ENCODE measurements at places on chromosomes 12 and 14.

DNA sequence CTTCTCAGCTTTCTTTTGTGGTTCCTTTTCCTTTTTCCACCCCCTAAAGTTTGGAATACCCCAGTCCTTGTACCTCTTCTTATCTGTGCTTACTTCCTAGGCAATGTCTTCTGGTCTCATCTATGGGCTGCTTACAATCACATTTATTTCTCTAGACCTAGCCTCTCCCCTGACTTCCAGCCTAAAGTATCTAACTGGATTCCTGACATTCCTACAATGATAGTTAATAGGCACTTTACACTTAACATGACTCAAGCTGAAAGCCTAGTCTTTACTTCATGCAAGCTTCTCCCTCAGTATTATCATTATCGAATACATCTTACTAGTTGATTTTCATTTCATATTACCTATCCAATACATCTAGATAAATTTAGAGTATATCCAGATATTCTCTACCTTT, 21.2 kb downstream of the CLECL1 start:
- H3K27me3 ChIP-seq = no peaks in the 10 kb centered on the region
- H3K36me3 ChIP-seq = no peaks in the 10 kb centered on the region
- H3K27ac ChIP-seq = no peak overlapping the region
- no peak overlapping the region for H3K4me3 ChIP-seq
- peaks cover 42% of the 10 kb centered on the region for H3K4me1 ChIP-seq

DNA sequence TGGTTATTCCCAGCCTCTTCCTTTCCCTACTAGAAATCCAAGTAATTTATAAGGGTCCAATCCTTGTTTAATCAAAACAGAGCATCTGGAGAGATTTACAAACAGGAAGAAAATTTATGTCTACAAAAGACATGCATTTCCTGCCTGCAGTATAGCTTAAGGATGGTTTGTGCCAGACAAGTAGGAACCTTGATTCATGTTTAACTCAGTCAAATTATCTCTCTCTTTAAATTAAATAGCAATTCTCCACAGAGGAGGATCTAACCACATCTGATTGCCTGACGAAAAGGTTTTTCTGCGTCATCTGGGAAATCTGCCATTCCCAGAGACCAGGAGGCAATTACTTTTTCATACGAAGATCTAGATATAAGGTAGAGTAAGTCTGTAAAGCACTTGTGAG, 105.2 kb downstream of the ZFC3H1 start:
- no peaks in the 10 kb centered on the region for H3K27me3 ChIP-seq
- no peak overlapping the region for H3K4me3 ChIP-seq
- H3K36me3 ChIP-seq = no peaks in the 10 kb centered on the region

GRCh38 chr12:22361785-22362184, 27.3 kb upstream of the ST8SIA1 start:
- no peak overlapping the region for H3K4me3 ChIP-seq
- no peak for DNase-seq
- no peaks in the 10 kb centered on the region for H3K27me3 ChIP-seq
- H3K4me1 ChIP-seq = no peaks in the 10 kb centered on the region
- H3K36me3 ChIP-seq = no peaks in the 10 kb centered on the region

DNA sequence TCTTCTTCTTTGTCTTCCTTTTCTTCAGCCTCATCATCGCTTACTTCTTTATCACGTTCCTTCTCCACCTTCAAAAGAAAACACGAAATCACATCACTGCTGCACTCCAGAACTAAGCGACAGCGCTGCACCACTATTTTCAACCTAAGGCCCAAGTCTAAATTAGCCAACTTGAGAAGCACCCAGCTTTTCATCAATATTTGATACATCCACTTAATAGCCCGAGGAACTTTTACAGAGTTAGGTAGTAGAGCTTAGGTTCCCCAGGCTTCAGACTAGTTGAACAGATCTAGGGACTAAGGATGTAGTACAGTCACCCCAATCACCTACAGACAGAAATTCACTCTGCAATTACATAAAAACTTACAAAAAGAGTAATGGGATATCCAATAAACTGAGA, 1.9 kb downstream of the HSP90AA1 start:
- peaks cover 4% of the 10 kb centered on the region for H3K36me3 ChIP-seq
- H3K27me3 ChIP-seq = no peaks in the 10 kb centered on the region
- 0 out of 2 replicates have a peak, but pooled peaks cover 5% of the 10 kb centered on the region for H3K4me1 ChIP-seq
- peak overlapping the region; percentile 67 for H3K4me3 ChIP-seq
- no peak for DNase-seq

DNA sequence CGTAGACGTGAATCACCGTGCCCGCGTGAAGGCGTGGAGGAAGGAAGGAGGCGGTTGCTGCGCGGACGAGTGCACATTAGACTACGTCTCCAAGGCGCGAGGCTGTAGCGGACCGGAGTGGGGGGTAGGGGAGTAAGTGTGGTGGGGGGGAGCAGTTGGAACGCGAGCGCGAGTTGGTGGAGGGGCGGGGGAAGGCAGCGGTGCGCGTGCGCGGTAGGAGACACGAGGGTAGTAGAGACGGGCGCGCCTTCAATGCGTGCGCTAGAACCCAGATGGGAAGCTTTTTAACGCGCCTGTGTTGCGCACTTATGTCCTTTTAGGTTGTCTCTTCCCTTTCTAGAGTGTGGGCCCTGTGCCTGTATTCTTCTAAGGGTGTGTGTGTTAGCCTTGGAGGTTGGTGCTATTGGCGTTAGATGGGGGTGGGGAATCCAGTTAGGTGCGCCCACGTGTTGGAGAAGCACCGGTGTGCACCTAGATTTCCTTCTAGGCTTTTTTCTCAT, 604 bp downstream of the EIF4B start:
- H3K36me3 ChIP-seq = peaks cover 7% of the 10 kb centered on the region
- H3K4me1 ChIP-seq = peaks cover 16% of the 10 kb centered on the region
- peak overlapping the region; percentile 96 for H3K27ac ChIP-seq
- DNase-seq = peak; percentile 83
- H3K27me3 ChIP-seq = no peaks in the 10 kb centered on the region

DNA sequence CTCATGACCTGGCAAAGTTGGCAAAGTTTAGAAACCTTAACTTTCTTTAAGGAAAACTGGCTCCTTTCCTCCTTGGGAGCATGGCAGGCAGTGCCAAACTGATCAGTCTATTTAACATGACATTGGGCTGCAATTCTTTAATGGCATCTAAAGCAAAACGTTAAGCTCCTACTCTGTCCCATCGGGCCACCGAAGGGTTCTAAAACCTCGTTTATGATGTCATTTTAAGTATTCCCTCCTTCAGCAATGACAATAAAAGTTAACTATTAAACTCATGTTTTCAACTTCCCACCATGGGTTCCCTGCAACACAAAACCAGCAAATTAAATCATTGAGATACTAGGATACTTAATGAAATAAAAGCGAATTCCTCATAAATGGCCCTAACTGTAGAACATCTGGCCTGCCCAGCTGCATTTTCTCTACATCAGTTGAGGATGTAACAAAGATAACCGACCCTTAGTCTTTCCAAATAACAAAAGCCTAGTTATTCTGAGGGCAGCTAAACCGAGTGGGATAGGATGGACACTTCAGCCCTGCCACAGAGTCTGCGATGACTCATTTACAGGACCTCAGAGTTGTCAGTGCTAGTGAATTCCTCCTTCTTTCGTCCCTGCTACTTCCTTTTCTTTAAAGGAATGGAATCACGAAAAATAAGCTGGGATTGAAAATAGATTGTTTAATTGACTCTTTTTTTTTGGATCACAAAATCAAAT, 34.5 kb upstream of the RIC8B start:
- H3K4me1 ChIP-seq = no peaks in the 10 kb centered on the region
- no peak overlapping the region for H3K4me3 ChIP-seq
- no peak overlapping the region for H3K27ac ChIP-seq
- no peaks in the 10 kb centered on the region for H3K36me3 ChIP-seq
- no peak for DNase-seq

DNA sequence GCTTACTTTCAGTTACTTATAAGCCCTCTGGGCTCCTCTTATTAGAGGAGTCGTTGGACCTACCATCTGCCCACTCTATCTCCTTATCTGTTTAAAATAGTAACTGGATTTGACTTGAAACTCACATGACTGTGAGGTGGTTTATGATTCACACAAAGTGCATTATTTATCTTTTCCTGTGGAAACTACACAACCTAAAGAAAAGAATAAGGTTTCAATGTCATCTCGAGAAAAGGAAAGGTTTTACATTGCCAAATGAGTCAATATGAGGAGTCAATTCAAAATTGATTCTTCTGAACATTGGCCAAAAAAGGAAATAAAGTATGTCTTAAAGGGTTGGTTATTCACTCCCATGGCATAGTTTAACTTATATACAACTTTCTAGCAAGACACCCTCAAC, 225.0 kb upstream of the G2E3 start:
- no peaks in the 10 kb centered on the region for H3K36me3 ChIP-seq
- no peak overlapping the region for H3K4me3 ChIP-seq
- H3K27me3 ChIP-seq = no peaks in the 10 kb centered on the region
- H3K4me1 ChIP-seq = 0 out of 2 replicates have a peak, but pooled peaks cover 9% of the 10 kb centered on the region
- DNase-seq = no peak

DNA sequence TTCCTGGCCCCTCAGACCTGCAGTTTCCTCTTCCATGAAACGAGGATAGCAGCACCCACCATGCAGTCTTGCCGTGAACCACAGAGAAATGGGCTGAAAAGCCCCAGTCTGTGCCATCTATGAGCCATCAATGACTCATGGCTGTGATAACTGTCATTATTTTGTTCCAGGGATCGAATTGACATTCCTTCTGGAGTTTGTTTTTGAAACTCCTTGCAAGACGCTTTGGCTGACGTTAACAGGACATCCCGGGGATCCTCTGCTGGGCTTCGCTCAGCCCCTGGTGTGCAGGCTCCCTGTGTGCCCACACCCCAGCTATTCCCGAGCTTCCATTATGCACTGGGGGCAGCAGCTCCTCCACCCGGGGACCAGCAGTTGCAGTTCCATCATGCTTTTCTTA, 33.8 kb downstream of the MMAB start:
- DNase-seq = no peak
- no peaks in the 10 kb centered on the region for H3K27me3 ChIP-seq
- H3K27ac ChIP-seq = no peak overlapping the region
- H3K4me1 ChIP-seq = no peaks in the 10 kb centered on the region
- no peaks in the 10 kb centered on the region for H3K36me3 ChIP-seq
- H3K4me3 ChIP-seq = no peak overlapping the region

- H3K4me1 ChIP-seq = no peaks in the 10 kb centered on the region
- no peak overlapping the region for H3K4me3 ChIP-seq
- DNase-seq = no peak
- H3K27ac ChIP-seq = no peak overlapping the region
Observed at GRCh38 chr12:45615268-45615667, 114.2 kb upstream of the ARID2 start.

DNA sequence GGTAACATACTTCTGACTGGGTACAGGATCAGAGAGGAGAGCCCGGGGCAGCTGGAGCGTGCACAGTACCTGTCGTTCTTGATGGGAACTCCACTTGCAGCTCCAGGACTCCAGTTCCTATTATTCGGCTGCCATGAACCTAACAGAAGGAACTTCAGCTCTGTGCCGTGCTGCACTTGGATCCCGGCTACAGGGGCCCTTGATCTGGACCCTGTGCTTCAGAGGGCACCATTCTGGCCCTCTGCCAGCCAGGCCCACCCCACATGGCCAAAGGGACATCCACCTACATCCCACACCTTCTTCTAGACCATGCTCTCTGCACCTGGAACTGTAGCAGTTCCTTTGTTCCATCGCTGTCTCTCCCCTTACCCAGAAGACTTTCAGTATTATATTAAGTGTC, 58.2 kb downstream of the PAX9 start:
- H3K27me3 ChIP-seq = no peaks in the 10 kb centered on the region
- no peak overlapping the region for H3K4me3 ChIP-seq
- no peaks in the 10 kb centered on the region for H3K4me1 ChIP-seq
- no peak overlapping the region for H3K27ac ChIP-seq
- no peaks in the 10 kb centered on the region for H3K36me3 ChIP-seq
- DNase-seq = no peak

DNA sequence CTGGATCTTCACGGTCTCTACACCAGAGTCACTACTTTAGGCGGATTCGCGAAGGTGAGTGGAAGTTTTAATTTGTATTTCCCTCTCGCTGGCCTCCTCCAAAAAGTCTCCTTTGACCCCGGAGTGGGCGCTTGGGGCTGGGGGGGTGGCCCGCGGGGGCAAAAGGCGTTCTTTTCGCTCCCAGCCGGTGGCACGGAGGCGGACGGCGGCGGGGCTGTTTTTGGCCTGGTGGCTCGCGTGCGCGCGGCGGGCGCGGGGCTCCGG, 510 bp downstream of the ARID2 start:
- H3K27ac ChIP-seq = peak overlapping the region; percentile 95
- peak overlapping the region; percentile 70 for H3K4me3 ChIP-seq
- DNase-seq = peak; percentile 52
- no peaks in the 10 kb centered on the region for H3K27me3 ChIP-seq
- H3K36me3 ChIP-seq = peaks cover 2% of the 10 kb centered on the region

DNA sequence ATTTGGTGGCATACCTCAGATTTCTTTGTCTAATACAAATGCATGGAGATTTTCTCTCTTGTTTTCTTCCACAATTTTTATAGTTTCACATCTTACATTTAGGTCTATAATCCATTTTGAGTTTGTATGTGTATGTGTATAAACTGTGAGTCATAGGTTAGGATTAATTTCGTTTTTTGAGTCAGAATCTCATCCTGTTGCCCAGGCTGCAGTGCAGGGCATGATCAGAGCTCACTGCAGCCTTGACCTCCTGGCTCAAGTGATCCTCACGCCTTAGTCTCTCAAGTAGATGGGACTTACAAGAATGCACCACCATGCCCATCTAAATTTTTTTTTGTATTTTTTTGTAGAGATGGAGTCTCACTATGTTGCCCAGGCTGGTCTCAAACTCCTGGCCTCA, 71.6 kb downstream of the OTOGL start:
- H3K27ac ChIP-seq = no peak overlapping the region
- DNase-seq = no peak
- H3K4me3 ChIP-seq = no peak overlapping the region

GRCh38 chr12:98373025-98373554, 142.3 kb upstream of the TMPO start:
- no peaks in the 10 kb centered on the region for H3K36me3 ChIP-seq
- H3K27ac ChIP-seq = no peak overlapping the region
- peak; percentile 45 for DNase-seq
- H3K4me3 ChIP-seq = no peak overlapping the region

GRCh38 chr12:118059341-118060191, 1.4 kb downstream of the WSB2 start:
- no peaks in the 10 kb centered on the region for H3K4me1 ChIP-seq
- no peak overlapping the region for H3K4me3 ChIP-seq
- no peaks in the 10 kb centered on the region for H3K27me3 ChIP-seq
- H3K36me3 ChIP-seq = no peaks in the 10 kb centered on the region
- DNase-seq = no peak
- no peak overlapping the region for H3K27ac ChIP-seq

DNA sequence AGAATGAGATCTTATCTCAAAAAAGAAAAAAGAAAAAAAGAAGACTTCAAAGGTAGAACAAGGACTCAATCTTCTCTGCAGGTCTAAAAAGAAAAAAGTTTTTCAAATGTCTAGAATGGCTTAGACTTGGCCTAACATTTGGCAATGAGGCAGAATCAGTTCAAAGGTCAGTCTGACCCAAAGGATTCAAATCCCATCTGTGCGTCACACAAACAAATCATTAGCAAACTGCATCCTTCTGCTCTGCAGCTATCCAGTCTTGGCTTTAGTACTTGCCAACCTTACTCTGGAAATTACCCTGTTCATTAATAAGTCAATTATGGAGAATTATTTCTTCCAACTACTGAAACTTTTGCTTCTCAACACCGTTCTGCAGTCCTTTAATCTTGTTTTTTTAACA, 3.1 kb downstream of the YAF2 start:
- H3K27me3 ChIP-seq = no peaks in the 10 kb centered on the region
- DNase-seq = no peak
- peaks cover 25% of the 10 kb centered on the region for H3K4me1 ChIP-seq
- H3K4me3 ChIP-seq = no peak overlapping the region
- H3K36me3 ChIP-seq = no peaks in the 10 kb centered on the region
- no peak overlapping the region for H3K27ac ChIP-seq

GRCh38 chr14:52021957-52022600, 32.7 kb downstream of the RTRAF start:
- H3K36me3 ChIP-seq = no peaks in the 10 kb centered on the region
- H3K27me3 ChIP-seq = no peaks in the 10 kb centered on the region
- no peak overlapping the region for H3K4me3 ChIP-seq
- H3K27ac ChIP-seq = no peak overlapping the region
- no peaks in the 10 kb centered on the region for H3K4me1 ChIP-seq
- DNase-seq = no peak

Measured in MM.1S (cell line).